ENCODE measurements at places on chromosomes 16 and 17.

DNA sequence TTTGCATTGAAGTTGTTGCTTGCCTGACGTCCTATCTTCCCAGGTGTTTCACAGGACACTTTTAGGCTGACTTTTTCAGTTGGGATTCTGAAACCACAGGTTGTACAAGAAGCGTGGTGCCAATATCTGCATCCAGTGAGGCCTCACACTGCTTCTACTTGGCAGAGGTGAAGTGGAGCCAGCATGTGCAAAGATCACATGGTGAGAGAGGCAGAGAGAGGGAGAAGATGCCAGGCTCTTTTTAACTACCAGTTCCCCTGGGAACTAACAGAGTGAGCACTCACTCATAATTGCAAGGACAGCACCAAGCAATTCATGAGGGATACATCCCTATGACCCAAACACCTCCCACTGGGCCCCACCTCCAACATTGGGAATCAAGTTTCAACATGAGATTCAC is 5.8 kb upstream of the ABCA6 start:
- DNase-seq = no peak

GRCh38 chr17:31318851-31319661 is 2.4 kb downstream of the EVI2A start:
- DNase-seq = no peak

DNA sequence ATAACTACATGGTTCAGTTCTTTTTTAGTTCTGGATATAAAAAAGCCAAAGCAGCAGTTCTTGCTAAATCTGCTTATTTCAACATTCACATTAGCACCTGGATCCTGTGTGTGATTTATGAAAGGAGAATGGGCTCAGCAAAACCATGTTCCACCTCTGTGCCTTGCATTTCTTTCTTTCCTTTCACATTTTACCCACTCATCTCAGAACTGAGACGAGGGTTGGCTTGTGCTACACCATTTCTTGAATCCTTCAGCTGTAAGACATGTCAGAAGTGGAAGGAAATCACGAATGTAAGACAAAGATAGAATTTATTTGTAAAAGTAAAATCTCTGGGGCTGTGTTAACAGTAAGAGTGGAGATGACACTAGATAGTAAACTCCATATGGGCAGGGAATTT is 1.2 kb upstream of the UTP6 start:
- DNase-seq = no peak

DNA sequence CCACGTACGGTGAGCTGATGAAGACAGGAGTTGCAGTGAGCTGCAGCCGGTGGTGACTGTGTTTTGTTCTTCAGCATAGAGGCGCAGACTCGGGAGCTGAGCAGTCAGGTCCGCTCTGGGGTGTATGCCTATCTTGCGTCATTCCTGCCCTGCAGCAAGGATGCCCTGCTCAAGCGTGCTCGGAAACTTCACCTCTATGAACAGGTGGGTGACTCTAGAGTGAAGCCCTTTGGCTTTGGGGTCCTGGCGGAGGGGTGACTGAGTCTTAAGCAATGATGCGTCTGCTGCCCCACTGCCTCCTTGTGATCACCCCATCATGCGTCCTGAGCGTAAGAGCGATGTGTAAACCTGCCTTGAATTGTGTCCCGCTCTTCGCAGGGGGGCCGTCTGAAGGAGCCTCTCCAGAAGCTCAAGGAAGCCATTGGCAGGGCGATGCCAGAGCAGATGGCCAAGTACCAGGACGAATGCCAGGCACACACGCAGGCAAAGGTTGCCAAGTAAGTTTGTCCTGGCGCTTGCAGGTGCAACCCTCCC is 22.9 kb downstream of the UBN1 start:
- DNase-seq = no peak

DNA sequence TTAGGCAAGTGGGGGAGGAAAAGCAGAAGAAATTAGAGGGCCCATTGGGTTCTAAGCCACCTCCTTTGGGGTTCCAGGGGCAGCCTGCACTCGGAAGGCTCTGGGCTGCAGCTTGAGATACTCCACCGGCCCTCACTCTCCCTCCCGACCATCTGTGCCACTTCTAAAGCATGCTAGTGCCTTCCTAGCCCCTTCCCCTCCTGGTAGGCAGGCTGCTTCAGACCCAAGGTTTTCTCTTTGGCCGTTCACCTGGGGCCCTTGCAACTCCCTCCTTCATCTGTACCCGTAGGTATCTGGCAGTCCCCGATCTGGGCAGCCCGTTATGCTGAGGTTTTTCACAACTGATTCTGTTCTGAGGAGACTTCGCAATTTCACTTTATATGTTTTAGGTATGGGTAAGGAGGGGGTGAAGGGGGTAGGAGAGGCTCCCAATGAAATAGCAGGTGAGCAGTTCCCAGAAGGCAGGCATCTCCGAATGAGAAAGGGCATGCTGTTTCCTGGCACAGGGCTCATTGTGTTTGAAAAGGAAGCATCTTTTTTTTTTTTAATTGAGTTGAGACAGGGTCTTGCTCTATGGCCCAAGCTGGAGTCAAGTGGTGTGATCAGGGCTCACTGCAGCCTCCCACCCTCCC is 98.7 kb downstream of the RAB11FIP4 start:
- no peak for DNase-seq

DNA sequence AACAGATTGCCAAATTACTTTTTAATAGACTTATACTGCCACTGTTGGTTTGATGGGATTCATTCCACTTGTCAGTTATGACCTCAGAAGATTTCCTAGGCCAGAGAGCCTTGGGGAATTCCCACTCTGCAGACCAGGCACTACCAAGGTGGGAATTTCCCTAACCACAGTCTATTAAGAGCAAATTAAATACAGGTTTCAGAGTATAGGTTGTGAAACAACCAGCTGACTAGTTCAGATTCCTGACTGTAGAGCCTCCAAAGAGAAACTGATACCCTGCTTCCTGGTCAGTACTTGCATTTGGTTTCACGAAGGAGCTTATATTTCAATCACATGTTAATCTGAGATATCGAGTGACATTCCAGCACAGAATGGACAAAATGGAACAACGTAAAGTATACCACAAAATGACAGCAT is 186.5 kb downstream of the STX8 start:
- DNase-seq = no peak

- no peak for DNase-seq
Observed at GRCh38 chr16:67181346-67181745, 2.4 kb downstream of the MATCAP1 start.

DNA sequence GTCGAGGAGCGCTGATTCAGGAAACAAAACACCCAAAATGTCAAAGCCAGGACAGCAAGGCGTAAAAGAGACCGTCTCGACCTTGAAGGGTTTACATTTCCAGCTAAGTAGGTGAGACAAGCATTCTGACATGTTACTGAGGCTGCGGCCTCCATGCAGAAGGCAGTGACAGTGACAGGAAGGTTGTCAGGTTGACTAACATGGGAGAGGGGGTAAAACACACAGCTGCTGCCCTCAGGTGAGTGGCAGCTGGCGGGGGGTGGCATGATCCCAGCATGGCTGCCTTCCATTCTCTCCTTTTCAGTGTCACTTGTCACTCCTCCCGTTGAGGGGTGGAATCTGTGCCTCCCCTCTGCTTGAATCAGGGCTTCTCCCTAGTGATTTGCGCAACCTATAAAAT is 31.9 kb upstream of the CRHR1 start:
- no peak for DNase-seq

DNA sequence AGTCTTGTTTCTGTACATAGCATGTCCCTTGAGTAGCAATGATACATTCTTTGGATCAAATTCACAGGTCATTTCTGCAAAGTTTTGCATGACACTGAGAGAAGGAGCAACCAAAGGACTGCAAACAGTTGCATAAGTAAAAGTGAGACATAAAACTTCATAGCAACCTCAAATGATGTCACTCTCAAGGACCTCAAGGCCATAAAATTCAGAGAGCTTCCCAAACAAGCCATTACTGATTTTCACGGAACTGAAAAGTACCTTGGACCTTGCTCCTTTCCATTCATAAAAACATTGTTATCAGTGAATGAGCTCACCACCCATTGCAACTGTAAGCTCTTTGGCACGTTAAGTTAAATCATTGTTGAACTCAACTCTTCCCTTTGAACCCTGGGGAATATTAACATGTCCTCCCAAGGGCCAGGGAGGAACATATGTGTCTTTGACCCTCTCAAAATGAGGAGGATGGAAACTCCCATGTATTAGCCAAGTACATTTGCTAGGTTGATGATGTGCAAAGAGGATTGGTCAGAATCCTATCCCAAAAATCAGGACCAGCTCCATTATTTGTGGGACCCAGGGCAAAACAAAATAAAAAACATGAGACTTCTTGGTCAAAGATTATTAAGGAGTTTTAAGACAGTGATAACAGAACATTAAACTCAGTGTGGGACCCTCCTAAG is 275.0 kb upstream of the DYNLRB2 start:
- no peak for DNase-seq

- no peak for DNase-seq
Observed at GRCh38 chr16:75491876-75492275, 3.4 kb downstream of the CHST6 start.

DNA sequence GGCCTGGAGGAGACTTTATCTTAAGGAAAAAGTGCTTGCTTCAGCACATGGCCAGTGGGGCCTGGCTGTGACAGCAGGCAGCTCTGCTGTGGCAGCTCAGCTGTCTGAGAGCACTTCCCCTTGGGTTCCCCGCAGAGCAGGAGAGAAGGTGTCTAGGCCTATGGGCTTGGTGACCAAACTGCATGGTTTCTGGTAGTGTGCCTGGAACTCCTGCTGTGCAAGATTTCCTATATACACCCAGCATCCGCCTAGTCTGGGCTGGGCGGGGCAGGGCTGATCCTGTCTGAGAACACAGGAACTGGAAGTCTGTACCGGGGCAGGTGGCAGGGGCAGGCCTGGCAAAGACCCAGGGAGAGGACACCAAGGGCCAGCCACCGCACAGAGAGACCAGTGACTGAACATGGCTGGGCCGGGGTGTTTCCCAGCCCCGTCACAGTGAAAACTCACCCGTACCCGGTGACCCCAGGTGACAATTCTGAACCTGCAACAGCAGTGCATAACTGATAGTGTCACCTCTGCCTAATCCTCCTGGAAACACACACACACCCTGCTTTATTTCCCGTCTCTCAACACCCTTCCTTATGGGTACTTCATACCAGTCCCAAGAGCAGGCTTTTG is 39.3 kb downstream of the CHD9 start:
- DNase-seq = no peak

DNA sequence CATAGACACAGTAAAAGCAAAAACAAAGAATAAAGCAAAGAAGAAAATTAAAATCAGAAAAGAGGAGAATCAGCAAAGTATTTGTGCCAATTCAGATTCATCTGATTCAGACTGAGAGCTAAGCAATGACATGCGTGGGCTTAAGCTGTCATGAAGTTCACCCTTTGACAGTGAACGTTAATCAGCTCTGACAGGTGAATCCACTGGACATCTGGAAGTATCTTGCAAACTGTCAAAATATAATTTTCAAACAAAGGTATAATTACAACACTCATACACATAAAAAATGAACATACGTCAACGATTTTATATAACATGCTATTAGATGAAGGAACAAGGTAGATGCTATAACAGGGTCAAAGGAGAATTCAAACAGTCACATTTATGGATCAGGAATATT is 596.3 kb upstream of the SALL1 start:
- DNase-seq = no peak

- DNase-seq = no peak
Observed at GRCh38 chr17:47257651-47258339, 4.2 kb downstream of the ITGB3 start.

DNA sequence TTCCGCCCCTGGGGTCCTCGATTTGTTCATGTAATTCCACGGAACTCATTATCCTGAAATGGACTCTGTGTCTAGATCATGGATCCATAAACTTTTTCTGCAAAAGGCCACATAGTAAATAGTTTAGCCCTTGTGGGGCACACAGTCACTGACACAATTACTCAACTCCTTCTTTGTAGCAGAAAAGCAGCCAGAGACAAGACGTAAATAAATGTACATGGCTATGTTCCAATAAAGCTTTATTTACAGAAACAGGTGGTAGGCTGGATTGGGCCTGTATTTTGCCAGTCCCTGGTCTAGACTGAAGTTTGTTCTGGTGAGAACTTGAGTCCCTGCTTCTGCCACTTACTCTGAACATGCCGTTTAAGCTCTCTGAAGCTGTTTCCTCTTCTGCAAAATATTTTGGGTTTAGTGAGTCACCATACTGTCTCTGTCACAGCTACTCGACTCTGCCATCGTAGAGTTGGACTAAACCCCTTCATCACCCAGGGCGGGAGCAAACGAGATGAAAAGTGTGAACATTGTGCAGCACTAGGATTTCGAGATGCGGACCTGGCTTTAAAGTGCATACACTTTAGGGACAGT is 61.9 kb upstream of the FOXF1 start:
- no peak for DNase-seq

DNA sequence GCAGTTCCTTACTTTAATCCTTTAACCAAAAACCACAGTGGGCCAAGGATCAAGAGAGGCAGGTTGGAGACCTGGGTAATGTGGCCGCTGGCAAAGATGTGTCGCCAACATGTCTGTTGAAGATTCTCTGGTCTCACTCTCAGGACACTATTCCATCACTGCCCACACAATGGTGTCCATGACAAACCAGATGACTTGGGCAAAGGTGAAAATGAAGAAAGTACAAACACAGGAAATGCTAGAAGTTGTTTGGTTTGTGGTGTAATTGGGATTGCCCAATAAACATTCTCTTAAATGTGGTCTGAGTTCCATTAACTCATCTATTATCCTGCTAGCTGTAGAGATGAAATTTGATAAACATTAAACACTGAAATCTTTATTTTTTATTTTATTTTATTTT is 43.3 kb downstream of the SALL1 start:
- no peak for DNase-seq

DNA sequence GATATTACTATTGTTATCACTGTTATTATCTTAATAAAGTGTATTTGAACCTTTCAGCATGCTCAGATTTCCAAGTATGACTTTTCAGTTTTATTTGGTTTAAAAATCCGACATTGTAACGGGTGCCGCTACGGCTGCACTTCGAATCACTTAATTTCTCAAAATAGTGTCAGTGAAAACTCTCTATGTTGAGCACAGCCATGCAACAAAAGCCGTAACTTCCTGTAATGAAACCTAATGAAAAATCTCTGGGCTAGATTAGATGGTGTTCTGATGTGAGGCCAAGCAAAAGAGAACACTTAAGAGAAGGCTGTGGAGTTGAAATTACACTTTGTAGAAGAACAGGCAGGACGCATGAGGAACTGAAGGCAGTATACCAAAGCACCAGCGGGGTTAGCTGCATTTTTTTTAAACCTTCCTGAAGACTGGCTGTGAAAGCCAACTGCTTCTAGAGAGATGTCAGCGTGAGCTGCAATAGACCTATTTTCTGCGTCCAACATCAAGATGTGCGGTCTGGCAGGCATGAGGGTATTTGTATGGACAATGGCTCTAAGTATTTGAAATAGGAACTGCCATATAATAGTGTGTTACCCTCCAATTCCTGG is 1545.0 kb upstream of the GOT2 start:
- DNase-seq = no peak

GRCh38 chr16:51880776-51881175 is 666.2 kb downstream of the TOX3 start:
- no peak for DNase-seq

- no peak for DNase-seq
Observed at GRCh38 chr16:13552062-13552959, 367.6 kb upstream of the ERCC4 start.
